ENCODE measurements at places on chromosomes 2 and 18. TPM values are rescaled to one million over a fixed set of nuclear protein-coding genes. Genes with fewer than 3 reads are reported as not detected.

The NCKAP1 gene
- polyA plus RNA-seq = 127 TPM

The TMEM247 gene
- not detected for polyA plus RNA-seq

The PDE11A gene
- 1.5 TPM for polyA plus RNA-seq

The MC4R gene
- polyA plus RNA-seq = 0.27 TPM

The HOXD4 gene
- polyA plus RNA-seq = 4.9 TPM

The CIB4 gene
- 0.21 TPM for polyA plus RNA-seq

The KHK gene
- 232 TPM for polyA plus RNA-seq

The TCF7L1 gene
- polyA plus RNA-seq = 23.1 TPM

The EPB41L3 gene
- 65.5 TPM for polyA plus RNA-seq

The CNPPD1 gene
- polyA plus RNA-seq = 56.2 TPM

Measured in large intestine (tissue), 12 donors.